Activated B cell treated with CpG ODN at 0.5 μM for 24 hours (primary cell): ENCODE measurements at places on chromosomes 2 and 18.

- no peak for DNase-seq
Measured at GRCh38 chr2:41194230-41194629, 742.3 kb upstream of the SLC8A1 start.

DNA sequence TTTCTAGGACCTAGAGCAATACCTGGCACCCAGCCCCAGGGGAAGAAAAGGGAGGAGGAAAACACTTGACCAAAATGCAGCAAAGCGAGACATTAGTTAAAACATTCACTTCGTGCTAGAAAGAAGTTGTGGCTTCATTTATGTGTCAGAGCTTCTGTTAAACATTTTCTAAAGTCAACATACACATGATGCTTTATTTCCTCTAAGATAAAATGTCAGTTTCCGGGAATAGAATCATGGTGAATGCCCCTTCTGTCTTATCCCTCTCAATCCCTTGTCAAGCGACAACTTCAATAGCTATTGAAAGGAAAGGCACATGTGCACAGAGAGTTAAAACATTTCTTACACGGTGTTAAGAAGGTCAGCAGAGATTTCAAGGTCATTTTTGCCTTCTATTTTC is 404.6 kb upstream of the CWC22 start:
- no peak for DNase-seq

- DNase-seq, result no peak
Measured at GRCh38 chr2:152835674-152836073, 117.3 kb downstream of the ARL6IP6 start.

- DNase-seq, result no peak
Measured at GRCh38 chr2:149152469-149152953, 114.0 kb downstream of the LYPD6B start.

DNA sequence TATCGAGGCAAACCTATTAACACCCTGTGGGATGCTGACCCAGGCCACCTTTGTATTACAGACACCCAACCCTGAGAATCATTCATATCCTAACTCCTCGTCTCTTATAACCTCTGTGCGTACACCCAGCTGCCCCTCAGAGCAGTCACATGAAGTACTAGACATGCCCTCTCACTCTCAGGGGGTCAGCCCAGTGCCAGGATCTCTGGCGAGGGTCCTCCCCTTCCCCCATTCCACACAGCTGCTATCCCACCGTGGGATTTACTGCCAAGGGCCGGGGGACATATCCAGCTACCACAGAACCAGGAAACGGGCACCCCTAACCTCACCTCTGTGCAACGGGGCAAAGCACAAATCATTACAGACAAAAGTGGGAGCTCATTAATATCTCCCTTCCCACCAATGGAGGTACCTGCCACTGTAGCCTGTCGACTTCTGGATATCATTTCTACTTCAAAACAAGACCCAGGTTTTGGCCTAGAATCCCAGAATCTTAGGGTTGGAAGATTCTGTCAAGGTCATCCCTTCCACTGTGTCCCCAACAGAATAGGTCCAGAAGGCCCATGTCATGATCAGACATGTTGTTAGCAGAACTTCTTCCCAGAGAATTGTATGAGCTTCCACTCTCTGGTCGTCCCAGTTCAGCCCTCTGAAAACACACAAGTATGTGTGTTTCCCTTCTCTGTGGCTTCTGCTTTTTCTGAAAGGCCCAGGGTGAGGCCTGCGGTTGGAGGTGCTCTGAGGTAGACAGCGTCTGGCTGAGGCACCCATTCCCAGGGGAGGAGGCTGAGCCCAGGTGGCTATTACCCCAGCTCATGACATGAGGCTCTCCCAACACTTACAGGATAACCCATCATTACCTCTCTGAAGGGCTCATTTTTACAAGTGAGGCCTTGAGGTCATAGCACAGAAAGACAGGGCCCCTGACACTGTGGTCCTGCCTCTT is 1.7 kb downstream of the TMBIM1 start:
- peak; percentile 66 for DNase-seq

GRCh38 chr18:61236356-61237057 is 96.7 kb upstream of the CDH20 start:
- no peak for DNase-seq

DNA sequence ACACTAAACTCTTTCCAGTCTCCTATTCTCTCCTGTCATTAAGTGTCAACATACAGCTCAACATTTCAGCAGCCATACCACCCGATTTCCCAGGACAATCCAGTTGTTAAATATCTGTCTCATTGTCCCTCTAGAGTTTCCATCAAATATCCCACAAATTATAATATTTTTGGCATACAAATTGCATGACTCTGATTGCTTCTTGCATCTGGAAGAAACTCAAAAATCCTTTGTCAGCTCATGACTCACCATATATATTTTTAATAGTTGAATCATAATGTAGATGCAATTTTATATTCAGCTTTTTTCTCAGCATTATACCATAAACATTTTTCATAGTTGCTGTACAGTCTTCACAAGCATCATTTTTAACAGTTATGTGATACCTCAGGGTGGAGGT is 7.2 kb downstream of the SLC30A3 start:
- no peak for DNase-seq

GRCh38 chr18:9739516-9739915 is 31.4 kb downstream of the RAB31 start:
- no peak for DNase-seq

DNA sequence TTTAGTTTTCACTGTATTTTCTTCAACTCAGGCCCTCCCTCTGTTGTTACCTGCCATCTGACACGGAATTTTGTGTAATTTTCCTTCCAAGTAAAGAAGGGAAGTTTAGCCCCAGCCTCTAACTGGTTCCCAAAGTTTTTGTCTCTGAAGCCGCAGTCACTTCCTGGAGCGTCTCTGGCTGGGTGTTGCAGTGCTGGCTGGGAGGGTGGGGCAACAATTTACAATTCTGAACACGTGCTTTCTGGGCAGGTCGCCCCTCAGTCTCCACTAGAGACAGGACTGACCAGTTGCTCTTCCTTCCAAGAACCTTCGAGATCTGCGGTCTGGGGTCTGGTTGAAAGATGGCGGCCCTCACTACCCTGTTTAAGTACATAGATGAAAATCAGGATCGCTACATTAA is 3.5 kb downstream of the CNDP2 start:
- DNase-seq, result no peak

DNA sequence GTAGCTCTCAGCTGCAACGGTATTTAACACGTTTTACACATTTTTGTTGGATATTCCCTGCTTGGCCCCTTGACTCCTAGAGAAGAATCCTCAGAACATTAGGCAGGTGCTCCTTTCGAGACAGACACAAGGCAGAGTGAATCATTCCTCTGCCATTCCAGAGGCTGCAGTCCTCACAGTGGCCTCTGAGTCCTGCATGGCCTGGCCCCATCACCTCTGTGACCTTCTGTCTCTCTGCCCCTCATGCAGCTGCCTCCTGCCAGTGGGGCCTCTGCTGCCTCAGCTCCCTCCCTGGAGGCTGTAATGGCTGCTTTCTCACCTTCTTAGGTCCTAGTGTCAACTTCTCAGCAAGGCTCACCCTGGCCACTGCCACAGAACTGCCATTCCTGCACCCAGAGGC is 101.3 kb downstream of the PTPRM start:
- DNase-seq, result no peak

- DNase-seq, result no peak
Measured at GRCh38 chr2:124395961-124396360, 370.9 kb downstream of the CNTNAP5 start.

- no peak for DNase-seq
Measured at GRCh38 chr2:144040834-144041233, 479.1 kb downstream of the ZEB2 start.
